Stimulated activated CD8-positive, alpha-beta memory T cell treated with anti-CD3 and anti-CD28 coated beads, Interleukin-7, amount 100 ng/mL, for 24 hours (primary cell): ENCODE measurements at places on chromosomes 3 and 15.

DNA sequence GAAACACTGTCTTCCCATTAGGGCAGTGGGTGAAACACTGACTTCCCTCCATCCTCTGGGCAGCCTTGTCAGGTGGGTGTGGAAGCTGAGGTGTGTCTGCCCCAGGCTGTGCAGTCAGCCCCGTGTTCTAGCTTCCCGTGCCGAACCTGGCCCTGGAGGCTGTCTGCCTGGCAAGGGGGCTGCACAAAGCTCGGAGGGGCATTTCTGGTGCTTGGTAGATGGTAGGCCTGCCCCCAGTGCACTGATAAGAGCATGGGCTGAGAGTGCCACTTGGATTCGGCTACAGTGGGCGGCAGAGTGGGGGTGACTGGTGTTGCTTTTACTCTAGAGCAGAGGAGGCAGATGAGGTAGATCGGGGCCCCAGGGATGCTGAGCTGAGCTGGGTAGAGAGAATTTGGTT, 21.3 kb downstream of the IGF1R start:
- no peak for DNase-seq

DNA sequence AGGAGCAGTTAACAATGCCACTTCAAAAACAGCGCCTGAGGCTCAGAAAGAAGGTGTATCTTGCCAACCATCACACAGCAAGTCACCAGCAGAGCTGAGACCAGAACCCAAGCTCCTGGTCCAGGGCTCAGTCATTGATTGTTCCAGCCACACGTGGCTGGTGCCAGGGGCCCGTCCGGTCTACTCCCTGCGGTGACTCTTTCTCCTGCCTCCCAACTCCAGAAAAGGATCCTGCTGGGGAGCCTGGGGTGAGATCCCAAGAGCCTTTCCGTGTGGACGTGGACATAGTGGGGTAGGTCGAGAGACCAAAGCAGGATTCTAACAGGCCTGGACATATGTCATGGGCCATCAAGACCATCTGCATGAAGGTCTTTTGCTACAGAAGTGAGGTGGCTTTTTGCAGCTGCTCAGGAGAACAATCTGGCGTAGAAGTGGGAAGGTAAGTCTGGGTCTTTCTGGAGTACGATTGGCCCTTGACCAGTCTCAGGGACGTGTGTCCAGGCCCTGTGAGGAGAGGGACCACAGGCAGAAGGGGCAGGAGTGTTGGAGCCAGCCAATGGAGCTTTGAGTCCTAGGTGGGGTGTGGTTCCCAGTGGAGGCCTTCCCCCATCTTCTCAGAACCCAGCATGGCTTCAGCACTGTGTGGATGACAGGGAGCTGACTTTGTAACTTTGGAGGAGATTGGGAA, 105.4 kb downstream of the HMG20A start:
- DNase-seq: no peak

GRCh38 chr15:59282515-59283337, 76.1 kb downstream of the LDHAL6B start:
- no peak for DNase-seq

- DNase-seq: no peak
These were observed 52.4 kb downstream of the PDZRN3 start for GRCh38 chr3:73572368-73572767.

DNA sequence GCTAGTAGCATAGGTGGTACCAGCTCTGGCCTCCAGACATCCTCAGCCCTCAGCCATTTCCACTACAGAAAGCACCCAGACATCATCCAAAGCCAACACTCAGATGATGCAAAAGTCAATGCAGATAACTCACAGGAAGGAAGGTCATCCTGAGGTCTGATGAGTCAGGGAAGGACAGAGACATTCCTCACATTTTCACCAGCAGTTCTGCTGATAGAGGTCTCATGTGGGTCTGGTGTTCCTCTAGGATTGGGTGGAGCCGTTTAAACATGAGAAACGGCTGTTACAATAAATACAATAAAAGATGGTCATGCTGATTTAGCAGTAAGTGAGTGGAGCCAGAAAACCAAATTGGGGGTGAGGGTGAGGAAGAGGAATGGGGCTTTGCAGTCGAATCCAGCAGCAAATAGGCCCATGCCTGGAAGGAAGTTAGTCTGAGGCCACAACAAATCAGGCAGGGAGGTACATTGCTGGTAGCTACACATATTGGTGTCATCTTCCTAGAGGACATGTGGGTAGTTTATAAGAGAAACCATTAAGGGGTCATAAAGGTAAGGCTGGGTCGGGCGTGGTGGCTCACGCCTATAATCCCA, 33.3 kb upstream of the FLNB start:
- no peak for DNase-seq

GRCh38 chr3:30503446-30503845, 103.0 kb upstream of the TGFBR2 start:
- DNase-seq: no peak

- no peak for DNase-seq
These were observed 33.3 kb upstream of the MRPS22 start for GRCh38 chr3:139310474-139310933.

DNA sequence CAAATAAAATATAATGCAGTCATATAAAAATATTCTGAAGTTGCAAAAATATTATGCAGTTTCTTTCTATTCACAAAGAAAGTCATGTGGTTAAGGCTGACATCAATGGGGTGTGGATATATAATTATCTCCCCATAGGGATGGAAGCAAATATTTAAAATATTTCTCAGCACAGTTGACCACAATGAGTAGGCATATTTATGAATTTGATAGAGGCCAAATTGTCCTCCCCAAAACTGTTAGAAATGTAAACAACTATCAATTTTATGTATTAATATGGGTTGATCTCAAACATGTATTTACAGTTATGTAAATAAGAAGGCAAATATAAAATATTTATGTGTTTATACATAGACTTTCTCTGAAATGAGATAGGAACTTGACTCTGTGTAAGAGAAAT, 246.0 kb upstream of the CBLB start:
- DNase-seq: no peak

GRCh38 chr3:139427283-139428060, 38.0 kb upstream of the COPB2 start:
- no peak for DNase-seq

DNA sequence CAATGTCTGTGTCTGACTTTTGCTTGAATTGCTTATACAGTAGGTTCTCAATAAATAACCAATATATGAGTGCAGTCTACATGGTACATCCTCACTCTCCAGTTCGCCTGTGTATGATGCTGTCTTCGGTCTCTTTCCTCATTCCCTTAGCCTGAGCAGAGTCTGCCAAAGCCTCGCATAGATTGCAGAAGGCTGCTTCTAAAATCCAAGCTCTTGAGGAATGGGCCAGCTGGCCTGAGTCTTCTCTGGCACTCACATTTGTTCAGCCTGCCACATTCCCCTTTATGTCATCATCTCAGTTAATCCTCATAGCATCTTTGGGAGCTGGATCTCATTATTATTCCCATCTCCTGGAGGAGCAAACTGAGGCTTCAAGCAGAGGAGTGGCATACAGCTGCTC, 27.2 kb upstream of the ADAMTS7 start:
- DNase-seq: no peak

GRCh38 chr3:177725165-177725564, 527.9 kb upstream of the TBL1XR1 start:
- DNase-seq: no peak

GRCh38 chr3:186772281-186772694, 11.1 kb upstream of the EIF4A2 start:
- DNase-seq: no peak

GRCh38 chr15:63856711-63857460, 23.1 kb upstream of the HERC1 start:
- no peak for DNase-seq

GRCh38 chr15:75647370-75648155, at the start of gene SNX33:
TSS of gene SNX33 (plus strand) at chr15:75647912. CDS start at chr15:75649103, 1,191 bp downstream.
- peak; percentile 16 for DNase-seq

DNA sequence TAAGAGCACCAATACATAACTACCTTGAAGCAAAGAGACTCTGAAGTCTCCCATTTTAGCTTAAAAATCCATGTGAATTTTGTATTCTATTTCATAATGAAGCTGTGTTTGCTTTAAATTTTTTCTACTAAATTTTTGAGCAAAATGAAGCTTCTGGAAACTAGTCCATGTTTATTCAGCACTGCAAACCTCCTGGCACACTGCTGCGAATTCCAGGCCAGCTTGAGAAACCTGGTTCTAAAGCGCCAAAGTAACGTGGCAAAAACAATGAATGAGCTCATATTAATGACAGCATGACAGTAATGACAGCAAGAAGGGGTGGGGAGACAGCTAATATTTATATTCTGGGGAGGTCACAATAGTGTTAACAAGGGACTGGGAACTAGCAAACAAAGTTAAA, 25.7 kb downstream of the CEP152 start:
- DNase-seq: no peak

GRCh38 chr15:98643115-98643514, 5.2 kb upstream of the IGF1R start:
- no peak for DNase-seq

- no peak for DNase-seq
These were observed 74.3 kb downstream of the DGKG start for GRCh38 chr3:186287711-186288110.

DNA sequence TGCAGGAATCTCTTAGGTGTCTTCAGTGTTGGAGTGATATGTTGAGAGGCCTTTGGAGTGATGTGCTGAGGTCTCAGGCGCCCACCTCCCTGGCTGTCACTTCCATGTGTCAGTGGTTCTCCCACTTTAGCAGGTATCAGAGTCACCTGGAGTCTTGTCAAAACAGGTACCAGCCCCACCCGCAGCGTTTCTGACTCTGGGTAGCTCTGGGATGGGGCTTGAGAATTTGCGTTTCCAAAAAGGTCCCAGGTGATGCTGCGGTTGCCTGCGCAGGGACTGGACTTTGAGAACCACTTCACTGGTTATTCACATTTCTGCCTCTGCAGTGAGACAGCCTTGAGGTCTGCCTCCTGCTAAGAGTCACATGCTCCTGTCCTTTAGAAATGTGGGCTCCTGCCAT, 15.5 kb downstream of the UMPS start:
- no peak for DNase-seq

- DNase-seq: no peak
These were observed 64.5 kb downstream of the PGPEP1L start for GRCh38 chr15:98943051-98943508.

GRCh38 chr3:100875239-100875638, 118.0 kb downstream of the ABI3BP start:
- no peak for DNase-seq

DNA sequence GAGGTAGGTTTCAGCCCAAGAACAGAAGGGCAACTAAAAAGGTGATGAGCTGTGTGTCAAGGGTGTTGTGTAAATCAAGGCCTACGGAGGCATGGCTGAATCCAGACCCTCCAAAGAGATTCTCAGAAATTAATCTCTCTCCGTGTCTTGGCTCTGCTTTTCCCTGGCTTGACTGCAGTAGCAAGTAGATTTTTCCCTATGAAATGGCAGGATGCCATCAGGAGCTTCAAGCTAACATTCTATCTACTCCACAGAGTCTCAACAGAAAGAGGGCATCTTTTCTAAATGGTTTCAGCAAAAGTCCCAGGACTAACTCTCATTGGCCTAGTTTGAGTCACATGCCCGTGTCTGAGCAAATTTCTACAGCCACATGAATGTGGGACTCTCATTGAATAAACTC, 58.3 kb downstream of the LSM3 start:
- no peak for DNase-seq

DNA sequence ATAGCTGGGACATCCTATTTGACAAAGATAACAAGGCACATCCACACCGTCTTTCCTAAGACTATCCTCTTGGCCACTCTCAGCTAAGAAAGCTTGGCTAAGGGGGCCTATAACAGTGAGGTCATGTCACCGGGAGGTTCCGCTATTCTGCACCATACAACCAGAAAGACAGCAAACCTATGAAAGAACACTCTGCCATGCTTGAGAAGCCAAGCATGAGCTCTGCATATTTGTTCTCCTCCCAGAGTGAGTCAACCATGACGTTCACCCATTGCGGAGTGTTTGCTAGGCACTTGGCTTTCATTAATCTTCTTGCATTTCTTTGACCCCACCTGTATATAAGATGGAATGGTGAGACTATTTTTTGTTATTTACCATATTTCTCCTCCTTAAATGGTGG, 141.2 kb downstream of the GMNC start:
- DNase-seq: no peak

DNA sequence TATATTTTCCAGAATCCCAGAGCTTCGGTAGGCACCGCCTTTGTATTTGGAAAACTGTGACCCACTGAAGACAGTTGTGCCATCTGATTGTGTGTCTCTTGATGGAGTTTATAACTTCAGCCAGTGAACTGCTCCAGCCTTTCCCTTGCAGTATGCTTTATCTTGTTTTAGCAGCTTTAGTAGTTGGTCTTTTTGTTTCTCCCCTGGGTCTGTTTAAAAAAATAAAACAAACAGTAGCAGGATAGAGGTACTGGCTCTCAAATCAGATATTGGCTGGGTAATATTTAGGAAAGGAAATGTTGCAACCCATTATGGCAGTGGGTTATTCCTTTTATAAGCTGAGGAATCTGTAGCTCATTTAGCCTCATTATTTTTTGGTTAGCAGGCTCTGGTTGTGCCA, 151.5 kb upstream of the BFSP2 start:
- no peak for DNase-seq

- no peak for DNase-seq
These were observed 288.5 kb downstream of the XXYLT1 start for GRCh38 chr3:194982472-194982871.

GRCh38 chr3:39166134-39166710, 12.8 kb upstream of the CSRNP1 start:
- no peak for DNase-seq

DNA sequence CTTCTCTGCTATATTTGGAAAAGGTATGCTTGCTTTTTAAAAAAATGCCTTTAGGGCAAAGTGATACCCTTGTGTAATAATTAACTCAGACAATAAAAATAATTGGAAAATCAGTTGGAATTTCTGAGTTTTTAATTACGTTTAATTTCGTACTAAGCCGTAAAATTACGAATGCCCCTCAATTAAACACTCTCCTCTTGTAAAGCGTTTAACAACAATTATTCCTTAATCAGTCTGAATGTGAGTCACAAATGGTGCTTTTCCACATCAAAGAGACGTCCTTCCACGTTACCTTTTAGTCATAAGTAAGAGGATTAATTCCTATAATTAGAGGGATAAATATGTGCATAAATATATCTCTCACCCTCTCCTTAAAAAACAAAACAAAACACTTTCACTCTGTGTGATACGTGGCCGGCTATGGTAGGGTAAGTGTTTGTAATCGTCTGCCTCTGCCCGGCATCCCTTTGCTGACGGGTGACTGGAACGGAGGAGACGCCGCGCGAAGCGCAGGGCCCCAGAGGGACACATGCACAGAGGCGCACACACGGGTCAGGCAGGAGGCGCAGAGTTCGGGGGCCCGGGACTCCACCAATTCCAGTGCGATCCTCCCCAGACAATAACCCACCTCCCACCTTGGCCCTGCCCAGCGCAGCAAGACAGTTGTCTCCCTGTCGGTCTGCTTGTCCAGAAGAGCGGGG, 9.7 kb upstream of the MEIS2 start:
- DNase-seq: no peak

- no peak for DNase-seq
These were observed 7.5 kb upstream of the IGSF10 start for GRCh38 chr3:151468284-151468917.

- DNase-seq: no peak
These were observed 55.8 kb downstream of the TRPC1 start for GRCh38 chr3:142779591-142779990.
